Stimulated activated CD4-positive, alpha-beta T cell treated with anti-CD3 and anti-CD28 coated beads, Interleukin-2, amount 100 ng/mL, for 48 hours (primary cell): ENCODE measurements at places on chromosomes 1 and 21.

DNA sequence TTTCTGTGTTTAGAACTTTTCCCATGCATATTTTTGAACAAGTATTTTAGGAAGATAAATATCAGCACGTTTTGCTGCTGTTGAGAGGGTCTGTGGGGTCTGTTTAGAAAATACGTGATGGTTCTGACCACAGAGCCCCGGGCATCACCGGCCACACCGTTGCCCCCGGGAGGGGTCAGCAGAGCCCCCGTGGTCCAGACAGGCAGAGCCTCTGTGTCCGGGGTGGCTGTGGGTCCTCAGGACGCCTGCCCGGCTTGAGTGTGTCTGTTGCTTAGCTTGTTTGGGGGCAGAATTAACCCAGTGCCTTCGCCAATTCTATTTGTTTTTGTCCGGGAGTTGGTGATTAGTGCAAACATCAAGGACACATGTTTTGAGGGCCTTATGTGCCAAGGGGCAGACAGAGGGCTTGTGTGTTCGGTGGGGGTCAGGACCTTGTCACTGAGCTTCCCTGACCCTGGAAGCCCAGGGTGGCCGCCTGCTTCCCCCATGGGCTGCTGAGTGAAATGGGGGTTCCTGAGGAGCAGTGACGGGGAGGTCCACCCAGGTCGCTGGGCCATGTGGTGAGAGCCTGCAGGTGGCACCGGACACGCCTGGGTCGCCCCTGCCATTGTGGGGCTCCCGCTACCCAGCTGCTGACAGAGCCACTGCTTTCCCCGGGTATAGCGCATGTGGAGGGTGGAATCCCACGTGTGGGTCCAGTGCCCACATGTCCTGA lies 122.2 kb downstream of the SIK1 start:
- no peak for DNase-seq

- DNase-seq = no peak
Measured at GRCh38 chr1:22137004-22137720, 5.7 kb downstream of the WNT4 start.

DNA sequence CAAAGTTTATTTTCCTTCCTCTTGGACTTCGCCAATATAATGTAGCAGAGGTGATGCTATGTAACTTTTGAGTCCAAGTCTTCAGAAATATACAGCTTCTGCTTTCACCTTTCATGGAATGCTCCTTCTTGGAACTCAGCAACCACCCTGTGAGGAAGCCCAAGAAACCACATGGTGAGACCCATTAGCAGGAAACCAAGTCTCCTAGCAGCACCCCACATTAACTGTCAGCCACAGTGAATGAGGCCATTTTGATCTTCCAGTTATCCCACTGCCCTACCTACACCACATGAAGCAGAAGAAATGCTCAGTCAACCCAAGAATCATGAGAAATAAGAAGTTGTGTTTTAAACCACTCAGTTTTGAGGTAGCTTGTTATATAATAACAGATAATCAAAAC lies 58.2 kb downstream of the PAPPA2 start:
- no peak for DNase-seq

GRCh38 chr1:175314300-175314699 lies 121.7 kb upstream of the KIAA0040 start:
- no peak for DNase-seq

DNA sequence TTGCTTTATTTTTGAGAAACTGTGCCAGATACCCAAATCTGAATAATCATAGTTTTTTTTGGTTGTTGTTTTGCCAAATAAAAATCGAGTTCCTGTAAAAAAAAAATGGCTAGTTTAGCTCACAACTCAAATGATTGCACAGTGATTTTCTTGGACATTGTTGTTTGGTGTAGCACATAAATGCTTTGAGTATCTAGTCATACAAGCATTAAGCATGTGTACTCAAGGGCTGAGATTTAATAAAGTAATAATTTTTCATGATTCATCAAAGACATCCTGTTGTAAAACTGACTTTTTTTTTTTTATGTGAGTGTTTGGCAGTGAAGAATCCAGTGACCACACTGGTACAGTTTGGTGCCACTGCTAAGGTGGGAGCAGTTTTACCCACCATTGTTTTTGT lies 18.8 kb downstream of the ITSN1 start:
- no peak for DNase-seq

DNA sequence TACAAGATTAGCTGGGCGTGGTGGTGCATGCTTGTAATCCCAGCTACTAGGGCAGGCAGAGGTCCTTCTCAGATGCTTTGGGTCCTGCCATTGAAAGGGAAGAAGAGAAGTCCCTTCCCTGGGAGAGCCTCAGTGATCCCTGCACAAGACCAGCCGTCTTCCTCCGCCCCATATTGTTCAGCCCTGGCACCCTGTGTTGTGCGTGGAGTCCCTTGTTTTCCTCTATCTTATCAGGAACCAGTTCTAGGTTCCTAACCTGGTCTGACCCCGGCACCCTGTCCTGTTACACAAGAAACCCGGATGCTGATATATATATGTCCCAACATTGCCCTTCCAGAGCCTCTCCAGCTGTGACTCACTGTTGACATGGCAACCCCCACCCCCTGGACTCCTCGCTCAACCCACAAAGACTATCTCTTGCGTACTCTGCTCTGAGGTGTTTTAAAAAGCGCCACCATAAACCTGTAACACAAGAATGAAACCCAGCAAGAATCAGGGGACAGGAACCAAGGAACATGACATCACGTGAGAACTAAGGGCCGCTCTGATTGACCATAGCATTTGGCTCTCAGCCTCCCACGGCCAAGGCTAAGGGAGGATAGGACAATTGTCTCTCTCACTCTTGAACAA lies 4.8 kb downstream of the MX2 start:
- DNase-seq = no peak

GRCh38 chr1:110890474-110891196 lies 17.7 kb downstream of the CD53 start:
- DNase-seq = no peak

- no peak for DNase-seq
Measured at GRCh38 chr1:151898519-151898991, 10.8 kb downstream of the THEM4 start.

DNA sequence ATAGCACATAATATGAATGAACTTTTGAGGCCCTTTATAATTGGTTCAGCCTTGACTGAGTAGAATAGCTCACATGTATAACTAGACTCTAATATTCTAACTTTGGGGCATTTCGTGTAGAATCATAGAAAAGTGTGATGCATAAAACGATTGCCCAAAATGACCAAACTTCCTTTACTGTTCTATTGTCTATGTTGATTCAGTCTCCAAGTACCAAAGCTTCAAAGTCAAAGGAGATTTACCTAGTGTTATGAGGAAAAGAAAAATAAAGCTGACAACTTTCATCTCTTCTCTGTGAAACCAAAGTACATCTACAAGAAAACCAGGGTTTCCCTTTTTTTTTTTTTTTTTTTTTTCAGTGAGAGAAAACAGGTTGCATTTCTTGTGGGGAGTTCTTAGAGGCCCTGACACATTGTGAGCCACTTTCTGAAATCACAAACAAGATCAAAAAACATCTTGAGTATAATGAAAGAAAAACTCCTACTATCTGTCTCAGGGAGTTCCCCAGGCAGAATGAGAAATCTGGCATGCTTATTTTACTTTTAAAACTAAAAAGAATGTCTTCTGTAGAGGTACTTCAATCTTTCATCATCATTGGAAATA lies 183.4 kb downstream of the TNFSF18 start:
- no peak for DNase-seq

- DNase-seq = peak; percentile 22
Measured at GRCh38 chr1:52551507-52552235, 1.2 kb downstream of the TUT4 start.

DNA sequence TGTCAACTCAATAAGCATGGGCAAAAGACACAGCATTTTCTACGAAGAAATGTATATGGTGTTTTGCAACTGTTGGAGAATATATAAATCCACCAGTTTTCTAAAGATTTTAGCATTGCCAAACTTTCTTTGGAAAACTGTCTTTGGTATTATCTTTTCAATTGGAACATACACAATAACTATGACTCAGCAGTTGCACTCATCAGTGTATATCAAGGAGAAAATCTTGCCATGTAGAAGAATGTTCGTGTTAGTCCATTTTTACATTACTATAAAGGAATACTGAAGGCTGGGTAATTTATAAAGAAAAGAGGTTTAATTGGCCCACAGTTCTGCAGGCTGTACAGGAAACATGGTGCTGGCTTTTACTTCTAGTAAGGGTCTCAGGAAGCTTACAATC lies 41.1 kb downstream of the PRKAA2 start:
- DNase-seq = no peak

DNA sequence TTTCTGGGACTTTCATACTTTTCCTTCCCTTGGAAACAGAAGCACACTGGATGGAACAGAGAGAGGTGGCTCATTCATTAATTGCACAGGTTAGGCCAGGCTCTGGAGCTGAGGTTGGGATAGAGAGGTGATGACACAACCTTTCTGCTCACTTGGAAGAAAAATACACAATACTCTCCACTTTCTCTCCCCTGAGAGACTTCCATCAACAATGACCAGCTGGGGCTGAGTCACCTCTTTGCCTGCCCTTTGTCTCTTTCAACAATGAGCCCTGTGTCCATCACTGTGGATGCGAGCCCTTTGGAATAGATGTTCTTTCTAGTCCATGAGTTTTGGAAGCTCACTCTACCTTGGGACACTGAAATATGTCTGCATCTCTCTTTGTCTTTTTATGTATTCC lies 43.1 kb downstream of the ATP2B4 start:
- no peak for DNase-seq

DNA sequence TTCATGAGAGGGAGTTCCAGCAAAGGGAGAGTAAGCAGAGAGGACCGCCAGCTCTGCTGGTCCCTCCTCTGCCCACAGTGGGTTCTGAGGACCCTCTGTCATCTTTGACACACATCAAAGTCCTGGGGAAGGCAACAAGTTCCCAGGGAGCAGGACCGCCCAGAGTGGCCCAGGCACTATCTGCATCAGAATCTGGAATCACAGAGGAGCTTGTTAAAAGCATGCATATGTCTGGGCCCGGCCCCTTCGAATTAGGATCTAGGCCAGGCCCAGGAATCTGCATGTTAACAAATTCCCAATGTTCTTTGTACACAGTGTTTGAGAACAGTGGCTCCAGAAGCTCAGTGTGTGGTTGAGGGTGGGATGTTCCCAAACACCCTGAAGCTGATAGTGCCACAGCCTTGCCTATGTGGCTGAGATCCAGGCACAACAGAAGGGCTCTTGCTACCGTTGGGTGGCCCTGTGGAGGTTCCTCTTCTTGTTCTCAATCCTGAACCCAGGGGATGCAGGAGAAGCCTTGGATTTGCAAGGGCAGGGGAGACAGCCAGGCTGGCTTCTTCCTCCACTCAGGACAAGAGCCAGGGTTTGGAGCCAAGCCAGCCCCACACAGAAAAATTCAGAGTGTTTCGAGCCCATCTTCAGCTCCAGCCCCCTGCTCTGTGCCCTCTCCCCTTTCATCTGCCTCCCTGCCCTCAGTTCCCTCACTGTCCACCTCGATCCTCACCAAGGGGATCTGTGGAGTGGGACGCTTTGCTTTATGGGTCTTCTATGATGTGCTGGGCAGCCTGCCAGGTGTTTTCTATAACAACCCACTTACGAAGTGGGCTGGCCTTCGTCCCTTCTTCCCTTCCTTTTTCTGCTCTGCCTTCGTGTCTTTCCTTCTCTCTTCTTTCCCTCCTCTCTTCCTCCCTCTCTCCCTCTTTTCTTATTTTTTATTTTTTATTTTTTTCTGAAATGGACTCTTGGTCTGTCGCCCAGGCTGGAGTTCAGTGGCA lies 129.0 kb upstream of the TMPRSS2 start:
- no peak for DNase-seq

GRCh38 chr1:36343651-36344394 lies 20.4 kb upstream of the EVA1B start:
- DNase-seq = no peak

- DNase-seq = no peak
Measured at GRCh38 chr1:214228976-214229375, 52.0 kb upstream of the SMYD2 start.

- no peak for DNase-seq
Measured at GRCh38 chr21:41953831-41954653, at the start of gene C2CD2. Gene C2CD2 (minus strand): TSS chr21:41954018. CDS start chr21:41953648, 370 bp downstream.

GRCh38 chr1:79741720-79742421 lies 735.3 kb upstream of the ADGRL4 start:
- no peak for DNase-seq

DNA sequence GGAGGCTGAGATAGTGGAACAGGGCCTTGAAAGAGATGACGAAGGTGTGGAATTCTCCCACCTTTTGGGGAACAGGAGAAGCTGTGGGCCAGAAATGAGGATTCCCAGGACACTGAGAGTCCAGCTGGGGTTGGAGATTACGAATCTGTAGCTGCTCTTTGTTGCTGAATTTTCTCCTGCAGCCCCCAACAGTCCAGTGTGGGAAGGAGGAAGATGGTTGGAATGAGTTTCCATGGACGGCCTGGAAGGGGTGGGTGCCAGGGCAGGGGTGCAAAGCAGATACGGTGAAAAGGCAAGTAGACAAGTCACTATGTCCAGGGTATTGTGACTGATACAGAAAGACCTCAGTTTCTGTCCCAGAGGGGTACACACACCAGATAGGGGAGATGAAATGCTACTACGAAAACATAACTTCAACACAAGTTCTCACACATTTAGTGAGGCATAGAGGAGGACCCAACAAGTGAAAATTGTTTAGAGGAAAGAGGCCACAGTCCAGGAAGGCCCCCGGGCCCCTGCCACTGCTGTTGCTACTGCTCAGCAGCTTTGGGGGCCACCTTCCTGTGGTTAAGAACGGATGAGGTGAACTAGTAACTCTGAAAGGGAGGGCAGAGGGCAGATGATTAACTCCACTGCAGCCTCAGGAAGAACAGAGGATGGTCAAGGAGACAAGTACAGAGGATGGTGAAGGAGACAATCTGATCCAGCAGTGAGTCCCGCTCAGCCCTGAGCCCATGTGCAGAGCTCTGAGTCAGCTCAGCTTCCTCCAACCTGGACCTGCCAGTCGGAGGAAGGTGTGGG lies 7.3 kb downstream of the CD244 start:
- DNase-seq = no peak

GRCh38 chr1:85940656-85941306 lies 215.8 kb downstream of the COL24A1 start:
- DNase-seq = no peak

GRCh38 chr1:39528082-39528481 lies 36.6 kb downstream of the BMP8A start:
- DNase-seq = no peak

DNA sequence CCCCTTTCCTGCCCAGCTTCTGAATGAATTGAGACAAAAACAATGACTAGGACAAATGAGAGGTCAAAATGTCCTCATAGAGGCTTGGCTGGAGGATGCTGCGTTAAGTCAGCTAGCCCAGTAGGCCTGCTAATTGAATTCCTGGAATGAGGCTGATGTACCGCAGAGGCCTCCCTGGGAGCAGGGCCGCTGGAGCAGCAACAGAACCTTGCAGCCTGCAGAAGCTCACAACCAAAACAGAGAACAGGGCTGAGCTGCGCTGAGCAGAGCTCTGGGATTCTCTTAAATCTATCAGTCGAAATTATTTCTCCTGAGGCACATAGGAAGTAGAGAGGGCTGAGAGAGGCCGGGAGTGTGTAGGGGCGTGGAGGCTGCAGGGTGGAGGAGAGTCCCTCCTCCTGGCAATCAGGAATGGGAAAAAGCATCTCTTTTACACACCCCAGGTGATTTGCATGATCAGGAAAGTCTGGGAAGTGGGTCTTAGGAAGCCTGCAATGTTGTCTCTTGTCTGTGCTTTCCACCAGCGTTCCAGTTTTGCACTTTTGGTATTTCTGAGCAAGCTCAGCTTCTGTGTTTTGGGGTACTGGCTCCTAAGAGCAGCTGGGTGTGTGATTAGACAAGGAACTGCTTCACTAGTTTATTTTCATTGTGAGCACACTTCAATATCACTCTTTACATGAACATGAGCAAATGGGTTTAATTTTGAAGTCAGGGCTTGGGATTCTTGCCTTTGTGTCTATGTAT lies 66.5 kb downstream of the RYR2 start:
- DNase-seq = no peak

- no peak for DNase-seq
Measured at GRCh38 chr1:34009340-34009985, 145.6 kb downstream of the HMGB4 start.
